ENCODE measurements at places on chromosomes 16 and 17.

DNA sequence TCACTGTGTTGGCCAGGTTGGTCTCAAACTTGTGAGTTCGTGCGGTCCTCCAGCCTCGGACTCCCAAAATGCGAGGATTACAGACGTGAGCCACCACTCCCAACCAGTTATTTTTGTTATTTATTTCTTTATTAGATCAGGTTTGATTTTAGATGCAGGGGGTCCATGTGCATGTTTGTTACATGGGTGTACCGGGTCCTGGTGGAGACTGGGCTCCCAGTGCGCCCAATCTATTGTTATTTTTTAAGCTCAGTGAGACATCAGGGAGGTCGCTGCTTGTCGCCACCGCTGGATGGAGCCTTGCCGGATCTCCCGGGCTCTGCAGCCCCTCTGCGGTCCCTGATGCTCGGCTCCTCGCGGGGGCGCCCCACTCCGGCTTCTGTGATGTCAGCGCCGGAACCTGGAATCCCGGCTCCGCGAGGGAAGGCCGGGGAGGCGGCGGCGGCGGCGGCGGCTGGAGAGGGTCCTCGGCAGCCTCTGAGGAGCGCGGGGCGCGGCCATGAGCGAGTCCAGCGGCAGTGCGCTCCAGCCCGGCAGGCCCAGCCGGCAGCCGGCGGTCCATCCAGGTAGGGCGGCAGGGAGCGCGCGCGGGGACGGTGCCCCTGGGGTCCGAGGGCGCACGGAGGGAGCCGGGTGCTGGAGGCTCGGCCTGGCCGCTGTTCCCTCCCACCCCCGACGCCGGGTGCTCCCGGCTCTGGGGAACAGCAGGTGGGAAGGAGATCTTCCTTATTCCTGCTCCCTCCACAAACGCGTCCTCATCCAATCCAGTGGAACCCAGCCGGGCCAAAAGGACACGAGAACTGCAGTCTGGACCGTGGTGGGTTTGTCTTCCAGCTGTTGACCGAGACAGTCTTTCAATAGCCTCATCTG, at the start of gene TMC7:
TSS of gene TMC7 (plus strand) at position 370 of the 870 bp plus-strand sequence. CDS start at position 500, 130 bp downstream.
- DNase-seq, result no peak

- DNase-seq, result no peak
These were observed 2093.4 kb downstream of the TP53TG3F start for GRCh38 chr16:35552763-35553162.

GRCh38 chr16:67270931-67271338, 8.4 kb upstream of the PLEKHG4 start:
- no peak for DNase-seq

DNA sequence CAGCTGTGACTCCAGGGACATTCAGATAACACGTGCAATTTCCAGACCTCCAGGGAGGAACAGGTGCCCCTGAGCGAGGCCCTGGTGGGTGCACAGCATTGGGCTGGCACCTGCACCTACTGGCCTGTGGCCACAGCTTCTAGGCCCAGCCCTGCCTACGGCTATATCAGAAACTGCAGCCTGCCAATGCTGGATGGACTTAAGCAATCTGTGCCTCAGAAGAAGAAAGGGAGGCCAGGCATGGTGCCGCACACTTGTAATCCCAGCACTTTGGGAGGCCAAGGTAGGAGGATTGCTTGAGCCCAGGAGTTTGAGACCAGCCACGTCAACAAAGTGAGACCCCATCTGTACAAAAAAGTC, 12.4 kb downstream of the PITPNM3 start:
- no peak for DNase-seq

DNA sequence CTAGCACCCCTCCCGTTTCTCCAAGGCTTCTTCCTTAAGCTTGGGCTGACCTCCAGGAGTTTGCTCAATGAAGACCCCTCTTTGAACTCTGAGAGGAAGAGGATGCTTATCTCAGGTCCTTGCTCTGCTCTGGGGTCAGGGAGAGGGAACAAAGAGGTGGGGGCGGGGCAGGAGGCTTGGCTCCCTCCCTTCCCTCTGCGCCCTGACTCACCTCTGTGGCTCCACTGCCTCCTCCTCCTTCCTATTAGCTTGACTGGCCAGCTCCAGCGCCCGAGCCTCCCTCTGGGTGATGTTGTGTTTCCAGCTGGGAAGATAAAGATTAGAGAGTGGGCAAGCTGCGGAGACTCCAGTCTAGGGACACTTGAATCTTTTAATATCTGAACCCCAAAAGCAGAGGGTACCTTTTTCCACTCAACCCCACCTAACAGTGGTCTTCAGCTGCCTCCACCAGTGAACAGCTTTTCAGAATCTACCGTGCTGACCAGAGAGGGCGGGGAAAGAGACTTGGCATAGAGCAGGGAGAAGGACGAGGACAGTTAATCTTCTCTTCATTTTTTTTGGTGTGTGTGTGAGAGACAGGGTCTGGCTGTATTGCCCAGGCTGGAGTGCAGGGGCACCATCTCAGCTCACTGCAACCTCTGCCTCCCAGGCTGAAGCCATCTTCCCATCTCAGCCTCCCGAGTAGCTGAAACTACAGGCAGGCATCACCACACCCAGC, 6.7 kb downstream of the GIP start:
- no peak for DNase-seq

DNA sequence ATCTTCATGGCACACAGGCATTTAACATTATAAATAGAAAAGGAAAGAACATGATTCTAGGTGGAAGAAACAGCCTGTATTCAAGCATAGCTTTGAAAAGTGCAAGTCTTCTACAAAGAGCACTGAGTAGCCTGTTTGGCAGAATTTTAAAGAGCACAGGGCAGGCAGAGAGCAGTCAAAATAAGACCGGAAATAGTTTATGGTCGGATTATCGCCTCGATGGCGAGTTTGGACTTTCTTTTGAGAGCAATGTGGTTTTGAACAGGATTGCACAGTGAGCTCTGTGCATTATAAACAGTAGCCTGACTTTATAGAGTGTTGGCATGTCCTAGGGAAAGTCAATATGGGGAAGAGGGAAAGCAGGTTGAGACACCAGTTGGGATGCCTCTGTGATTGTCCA, 6.2 kb upstream of the TMEM100 start:
- DNase-seq, result no peak

GRCh38 chr17:42512246-42512645, 23.8 kb upstream of the NAGLU start:
- no peak for DNase-seq

DNA sequence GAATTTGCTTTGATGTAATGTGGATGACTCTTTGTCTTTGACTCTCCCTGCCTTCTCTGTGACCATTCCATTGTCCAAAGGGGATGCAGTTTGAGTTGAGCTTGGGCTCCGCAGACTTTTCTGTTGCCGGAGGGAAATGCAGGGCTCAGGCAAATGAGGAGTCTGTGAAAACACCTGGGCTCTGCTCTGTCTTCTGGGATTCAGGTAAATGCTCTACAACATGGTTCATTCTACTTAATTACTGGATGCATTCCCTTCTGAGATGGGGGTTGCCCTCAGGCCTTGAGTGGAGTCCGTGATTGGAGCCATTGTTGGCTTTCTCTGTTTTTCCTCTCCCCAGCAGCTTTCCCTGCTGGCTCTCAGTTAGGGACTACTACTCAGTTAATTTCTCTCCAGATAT, 26.4 kb upstream of the SPNS2 start:
- DNase-seq, result no peak

- DNase-seq, result no peak
These were observed 211.2 kb downstream of the IRF8 start for GRCh38 chr16:86110134-86110533.

Measured in DND-41 (cell line).